ENCODE measurements at places on chromosomes 16 and 17. TPM values are rescaled to one million over a fixed set of nuclear protein-coding genes. Genes with fewer than 3 reads are reported as not detected.
A peak's percentile ranks its signal among the peaks of the same experiment; 100 is the strongest.

GRCh38 chr16:74199066-74199841 lies 97.4 kb upstream of the PSMD7 start:
- no peak overlapping the region for H3K4me3 ChIP-seq
- H3K27me3 ChIP-seq: no peaks in the 10 kb centered on the region
- no peaks in the 10 kb centered on the region for H3K36me3 ChIP-seq
- DNase-seq: no peak
- no peak overlapping the region for H3K27ac ChIP-seq

The PMP22 gene
- 74.0 TPM for polyA plus RNA-seq

The ZNF597 gene
- 4.2 TPM for polyA plus RNA-seq

DNA sequence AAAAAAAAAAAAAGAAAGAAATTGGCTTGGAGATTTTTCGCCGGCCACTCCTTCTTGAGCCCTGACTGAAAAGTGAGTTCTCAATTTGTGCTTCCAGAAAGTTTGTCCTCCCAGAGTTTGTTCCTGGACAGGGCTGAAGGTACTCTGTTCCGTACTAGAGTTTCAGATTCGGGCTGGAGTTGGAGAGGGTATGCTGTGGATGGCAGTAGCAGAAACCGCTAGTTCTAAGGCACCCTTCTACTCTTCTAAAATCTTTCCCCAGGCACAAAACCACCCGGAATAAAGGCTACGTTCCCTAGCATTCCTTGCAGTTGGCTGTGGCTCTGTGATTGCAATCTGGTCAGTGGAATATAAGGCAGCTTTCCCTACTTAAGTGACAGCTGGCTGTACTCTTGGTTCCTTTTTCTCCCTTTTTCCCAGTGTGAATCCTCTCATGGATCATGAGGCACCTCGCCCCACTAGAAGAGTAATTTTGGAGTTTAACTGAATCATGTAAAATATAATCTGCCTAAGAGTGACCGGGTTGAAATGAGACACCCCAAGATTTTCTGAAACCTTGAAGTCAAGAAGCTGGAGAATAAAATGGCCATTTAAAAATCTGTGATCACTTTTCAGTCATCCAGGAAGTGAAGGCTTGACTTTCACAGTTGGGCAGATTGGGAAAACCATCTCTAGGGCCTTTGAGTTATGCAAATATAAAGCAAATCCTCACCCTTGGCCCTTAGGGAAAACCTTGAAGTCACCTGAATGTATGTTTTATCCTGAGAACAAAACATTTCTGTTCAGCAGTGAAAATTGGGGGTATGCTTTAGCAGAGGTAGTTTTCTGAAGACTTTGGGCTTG lies 901 bp upstream of the HEATR6 start:
- H3K27me3 ChIP-seq: no peaks in the 10 kb centered on the region
- H3K27ac ChIP-seq: no peak overlapping the region
- H3K4me3 ChIP-seq: peak overlapping the region; percentile 73

GRCh38 chr17:60149691-60150582 lies at the start of gene CA4:
Gene CA4, plus strand, starts transcription at chr17:60149973. Its CDS starts 62 bp downstream, at chr17:60150035.
- H3K27ac ChIP-seq: no peak within 1 kb of the TSS
- peaks cover 37% of the 10 kb centered on the region for H3K4me1 ChIP-seq
- DNase-seq: no peak
- peaks cover 79% of the 10 kb centered on the region for H3K27me3 ChIP-seq

DNA sequence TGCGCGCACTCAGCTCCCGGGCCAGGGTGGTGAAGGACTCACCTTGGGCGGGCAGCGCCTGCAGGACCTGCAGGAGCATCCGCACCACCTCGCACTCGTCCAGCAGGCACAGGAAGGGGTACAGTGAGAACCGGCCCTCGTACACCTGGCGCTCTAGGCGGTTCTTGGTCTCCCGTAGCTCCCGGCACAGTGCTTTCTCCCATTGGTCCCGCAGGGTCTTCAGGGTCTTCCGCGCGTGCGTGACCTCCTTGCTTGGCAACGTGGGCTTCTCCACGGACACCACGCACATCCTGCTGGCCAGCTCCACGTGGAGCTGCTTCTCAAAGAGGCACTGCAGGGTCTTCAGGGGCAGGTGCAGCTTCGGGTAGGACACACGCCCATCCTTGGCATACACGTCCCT lies 74.1 kb upstream of the MED13 start:
- H3K27me3 ChIP-seq: peaks cover 17% of the 10 kb centered on the region
- DNase-seq: no peak
- H3K27ac ChIP-seq: no peak overlapping the region

The ERBB2 gene
- 175 TPM for polyA plus RNA-seq
